Naive thymus-derived CD4-positive, alpha-beta T cell (primary cell): ENCODE measurements at places on chromosomes 1 and 21. TPM values are rescaled to one million over a fixed set of nuclear protein-coding genes. Genes with fewer than 3 reads are reported as not detected.
A peak's percentile ranks its signal among the peaks of the same experiment; 100 is the strongest.

DNA sequence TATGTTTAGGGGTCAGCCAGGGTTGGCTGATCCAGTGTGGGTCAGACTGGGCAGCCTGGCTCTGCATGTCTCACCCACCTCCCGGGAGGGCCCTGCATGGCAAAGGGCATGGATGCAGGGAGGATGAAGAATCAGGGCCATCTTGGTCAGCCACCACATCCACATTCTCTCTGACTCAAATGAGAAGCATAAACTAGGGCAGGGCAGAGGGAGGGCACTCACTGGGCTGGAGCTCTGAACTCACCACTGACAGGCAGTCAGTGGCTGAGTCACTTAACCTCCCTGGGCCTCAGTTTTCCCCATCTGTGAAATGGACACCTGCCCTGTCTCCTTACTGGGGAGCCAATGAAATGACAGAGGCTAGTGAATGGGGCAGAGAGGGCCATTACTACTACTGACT is 4.3 kb upstream of the CELA2A start:
- DNase-seq, result no peak

DNA sequence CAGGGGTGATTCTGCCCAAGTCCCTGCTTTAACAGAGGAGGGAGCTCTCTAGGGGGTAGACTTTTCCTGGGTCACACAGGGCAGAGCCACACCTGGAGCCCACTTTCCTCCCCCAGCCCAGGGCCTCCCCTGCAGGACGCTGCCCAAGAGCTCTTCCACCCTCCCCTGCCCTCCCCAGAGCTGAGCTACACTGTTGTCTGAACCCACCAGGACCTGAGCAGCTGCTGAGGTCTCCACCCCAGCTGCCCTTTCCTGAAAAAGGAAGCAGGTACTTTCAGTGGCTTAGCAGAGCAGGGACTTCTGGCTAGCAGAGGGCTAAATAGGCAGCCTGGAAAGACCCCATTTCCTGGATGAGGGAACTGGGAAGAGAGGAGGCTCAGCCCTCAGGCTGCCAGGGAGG is 169.3 kb upstream of the ETV3 start:
- no peak for DNase-seq

The MIXL1 gene
- total RNA-seq, result not detected in 2 replicates

The FMO5 gene
- 1.3 TPM for total RNA-seq

The GPR52 gene
- total RNA-seq, result 3.4 TPM

The DNASE2B gene
- not detected for total RNA-seq

The KIAA1614 gene
- 0.13 TPM for total RNA-seq

The ATP5PO gene
- total RNA-seq, result 136 TPM

DNA sequence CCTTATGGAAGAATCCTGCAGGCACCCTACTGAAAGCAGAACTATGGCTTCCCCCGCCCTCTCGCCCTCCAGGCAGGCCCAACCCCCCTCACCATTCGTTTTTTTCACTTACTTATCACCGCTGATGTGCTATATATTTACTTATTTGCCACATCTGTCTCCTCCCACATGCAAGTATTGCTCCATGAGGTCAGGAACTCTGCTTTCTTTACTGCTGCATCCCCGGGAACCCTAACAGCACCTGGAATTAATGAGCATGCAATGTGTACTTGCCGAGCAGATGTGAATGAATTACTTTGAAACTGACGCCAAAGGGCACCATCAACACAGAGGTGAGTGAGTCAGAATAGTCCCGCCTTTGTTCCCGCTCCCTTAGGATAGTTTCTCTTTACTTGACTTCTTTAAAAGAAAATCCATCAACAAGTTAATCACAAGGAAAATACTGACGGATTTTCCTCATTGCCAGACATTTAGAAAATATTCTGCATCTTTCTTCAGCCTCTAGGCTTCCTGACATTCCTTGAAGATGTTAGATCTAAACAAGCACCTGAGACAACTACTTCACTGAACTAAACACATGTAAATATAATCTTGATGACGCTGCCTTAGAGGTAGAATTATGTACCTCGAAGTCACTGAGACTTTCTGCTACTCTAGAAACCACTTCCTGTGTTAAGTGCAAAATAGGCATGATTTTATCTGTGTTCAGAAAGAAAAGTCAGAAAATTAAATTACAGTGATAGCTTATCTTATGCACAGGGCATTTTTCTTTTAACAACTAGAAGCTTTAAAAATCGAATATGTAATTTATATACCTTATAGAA is 17.5 kb upstream of the RAB4A start:
- DNase-seq, result peak; percentile 68

GRCh38 chr1:234893725-234894630 is 234.7 kb downstream of the TOMM20 start:
- DNase-seq, result no peak

The SPRR2D gene
- not detected in 2 replicates for total RNA-seq

GRCh38 chr1:36796106-36796590 is 238.2 kb downstream of the GRIK3 start:
- no peak for DNase-seq

The KCNA3 gene
- total RNA-seq, result 115 TPM

GRCh38 chr1:220908757-220909156 is 29.5 kb downstream of the HLX start:
- DNase-seq, result no peak

The APCS gene
- total RNA-seq, result not detected

GRCh38 chr1:8276173-8276914 is 41.6 kb upstream of the SLC45A1 start:
- no peak for DNase-seq
